Glutamatergic neuron (in vitro differentiated cells): ENCODE measurements at places on chromosomes 5 and 9. TPM values are rescaled to one million over a fixed set of nuclear protein-coding genes. Genes with fewer than 3 reads are reported as not detected.

Gene RALGPS1
- total RNA-seq, result 23.8 TPM

DNA sequence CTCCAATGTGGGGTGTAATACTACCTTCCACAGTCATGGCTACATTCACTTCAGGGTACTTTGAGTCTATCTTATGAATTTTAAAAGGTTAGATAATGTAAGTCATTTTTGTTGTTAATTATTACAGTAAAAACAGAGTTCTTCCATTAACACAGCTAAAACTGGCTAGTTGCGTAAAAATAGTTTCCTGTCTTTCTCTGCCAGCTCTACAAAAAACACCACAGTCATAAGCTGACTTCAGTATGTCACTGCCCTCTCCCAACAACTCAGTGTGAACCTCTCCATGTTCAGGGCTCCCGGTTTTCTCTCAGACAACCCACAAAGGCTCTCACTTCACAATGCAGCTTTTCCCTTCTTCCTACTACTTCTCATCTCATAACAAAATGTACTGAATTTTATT lies 84.8 kb upstream of the ITGA1 start:
- DNase-seq, result no peak

DNA sequence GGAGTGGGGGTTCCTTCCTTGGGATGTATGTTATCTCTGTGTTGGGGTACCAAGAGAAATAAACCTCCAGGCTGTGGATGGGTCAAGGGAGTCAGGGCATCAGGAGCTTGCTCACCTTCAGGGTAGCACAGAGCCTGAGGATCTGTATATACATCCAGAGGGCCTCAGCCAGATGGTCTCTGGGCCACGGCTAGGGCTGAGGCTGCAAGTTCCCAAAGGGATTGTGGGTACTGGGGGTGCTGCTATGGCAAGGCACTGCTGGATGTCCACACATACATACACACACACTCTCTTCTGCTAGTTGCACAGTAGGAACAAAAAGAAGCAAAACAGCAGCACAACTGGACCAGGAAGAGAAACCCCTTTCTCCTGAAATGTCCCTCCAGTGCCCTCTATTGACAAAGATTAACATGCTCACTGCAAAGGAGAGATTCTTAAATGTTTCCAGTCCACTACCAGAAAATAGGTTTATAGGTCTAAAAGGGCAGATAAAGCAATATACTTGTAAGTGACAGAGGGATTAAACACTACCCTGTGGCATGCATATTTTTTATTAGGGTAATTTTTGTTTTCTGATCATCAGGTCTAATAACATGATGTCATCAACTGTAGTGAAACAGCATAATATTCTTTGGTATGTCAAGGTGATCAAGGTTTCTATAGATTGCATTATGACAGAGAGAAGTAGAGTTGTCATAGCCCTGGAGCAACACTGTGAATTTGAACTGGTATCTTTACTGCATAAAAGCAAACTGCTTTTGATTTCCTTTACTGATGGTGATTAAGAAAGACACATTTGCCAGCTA lies 56.3 kb upstream of the KCNN2 start:
- DNase-seq, result no peak

GRCh38 chr5:123943151-123943550 lies 431.2 kb downstream of the CSNK1G3 start:
- DNase-seq, result no peak

Gene PJA2
- 156 TPM for total RNA-seq

GRCh38 chr5:68232277-68232676 lies 16.7 kb downstream of the PIK3R1 start:
- DNase-seq, result no peak

DNA sequence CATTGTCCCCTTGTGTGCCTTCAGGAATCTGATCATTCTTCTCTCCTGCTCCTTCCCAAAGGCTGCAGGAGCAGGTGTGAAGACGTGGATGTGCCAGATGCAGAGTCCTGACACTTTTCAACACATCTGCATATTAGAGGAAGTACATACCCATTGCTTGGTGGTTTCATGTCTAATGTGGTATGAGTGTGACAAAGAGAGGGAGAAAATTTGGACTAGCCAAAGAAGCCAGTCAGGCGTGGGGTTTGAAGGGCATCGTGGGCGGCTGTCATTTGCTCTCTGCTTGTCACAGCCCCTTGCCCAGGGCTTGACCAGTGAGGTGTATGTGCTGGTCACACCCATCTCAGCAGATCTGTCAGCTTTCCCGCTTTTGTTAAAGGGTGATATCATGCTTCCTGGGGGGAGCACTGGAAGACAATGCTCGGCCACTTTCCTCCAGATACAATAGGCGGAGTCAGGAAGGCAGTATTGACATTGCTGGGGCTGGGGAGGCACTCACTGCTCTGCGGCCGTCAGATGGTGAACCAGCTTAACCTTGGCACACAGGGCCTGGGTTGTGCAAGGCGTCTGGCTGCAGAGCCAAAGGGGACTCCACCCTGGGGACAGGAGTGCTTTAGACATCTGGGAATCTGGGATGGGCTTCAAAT lies 8.6 kb downstream of the TEK start:
- DNase-seq, result no peak

- no peak for DNase-seq
Measured at GRCh38 chr5:61010467-61011454, 65.8 kb downstream of the NDUFAF2 start.

Gene SYK
- 10.7 TPM for total RNA-seq

Gene FREM1
- total RNA-seq, result 1.7 TPM

Gene FSD1L
- 32.5 TPM for total RNA-seq

Gene PCDHA9
- 18.9 TPM for total RNA-seq

Gene ARSI
- total RNA-seq, result not detected

Gene PCDHGA9
- 5.5 TPM for total RNA-seq
